ENCODE measurements at places on chromosomes 6 and 20. TPM values are rescaled to one million over a fixed set of nuclear protein-coding genes. Genes with fewer than 3 reads are reported as not detected.

PHACTR3 gene
- polyA plus RNA-seq: not detected

LTB gene
- 0.30 TPM for polyA plus RNA-seq

GHRH gene
- polyA plus RNA-seq: not detected

IL17F gene
- not detected for polyA plus RNA-seq

AVP gene
- polyA plus RNA-seq: 0.21 TPM

CRISP3 gene
- not detected for polyA plus RNA-seq

VGLL2 gene
- not detected for polyA plus RNA-seq

ANKRD66 gene
- polyA plus RNA-seq: not detected

OLIG3 gene
- polyA plus RNA-seq: 0.03 TPM

GSTA3 gene
- polyA plus RNA-seq: not detected

COL11A2 gene
- polyA plus RNA-seq: 0.73 TPM

BPIFB6 gene
- polyA plus RNA-seq: 1.7 TPM

PEX3 gene
- polyA plus RNA-seq: 30.9 TPM

ME1 gene
- polyA plus RNA-seq: not detected

IRAK1BP1 gene
- 0.86 TPM for polyA plus RNA-seq

BFSP1 gene
- polyA plus RNA-seq: 0.24 TPM

TSBP1 gene
- polyA plus RNA-seq: not detected

MACROD2 gene
- 0.21 TPM for polyA plus RNA-seq

BNIP5 gene
- not detected for polyA plus RNA-seq

AIF1 gene
- polyA plus RNA-seq: 1.4 TPM

CENPB gene
- 15.6 TPM for polyA plus RNA-seq

EMILIN3 gene
- polyA plus RNA-seq: 0.27 TPM

SASH1 gene
- 7.5 TPM for polyA plus RNA-seq

SRSF12 gene
- polyA plus RNA-seq: 1.7 TPM

CALHM5 gene
- polyA plus RNA-seq: not detected

All from HepG2 (cell line).